Left renal cortex interstitium (tissue), 4 donors: ENCODE measurements at places on chromosomes 2 and 18. TPM values are rescaled to one million over a fixed set of nuclear protein-coding genes. Genes with fewer than 3 reads are reported as not detected.

DNA sequence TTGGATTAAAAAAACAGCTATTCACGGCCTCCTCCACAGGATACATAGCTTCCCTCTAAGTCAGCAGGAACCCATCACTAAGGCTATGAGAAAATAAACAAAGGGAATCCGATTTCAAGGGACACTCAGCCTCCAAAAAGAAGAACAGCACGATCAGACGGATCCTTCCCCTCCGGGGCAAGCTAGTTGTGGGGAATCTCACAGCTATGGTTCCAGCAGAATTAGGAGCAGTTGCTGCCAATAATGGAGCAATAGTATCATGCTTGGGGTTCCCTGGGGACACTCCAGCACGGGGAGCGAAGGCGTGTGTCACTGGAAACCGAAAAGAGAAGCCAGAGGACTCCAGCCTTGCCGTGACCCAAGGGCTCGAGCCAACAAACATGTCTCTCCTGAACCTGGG lies 163.1 kb downstream of the TTC32 start:
- DNase-seq: no peak

DNA sequence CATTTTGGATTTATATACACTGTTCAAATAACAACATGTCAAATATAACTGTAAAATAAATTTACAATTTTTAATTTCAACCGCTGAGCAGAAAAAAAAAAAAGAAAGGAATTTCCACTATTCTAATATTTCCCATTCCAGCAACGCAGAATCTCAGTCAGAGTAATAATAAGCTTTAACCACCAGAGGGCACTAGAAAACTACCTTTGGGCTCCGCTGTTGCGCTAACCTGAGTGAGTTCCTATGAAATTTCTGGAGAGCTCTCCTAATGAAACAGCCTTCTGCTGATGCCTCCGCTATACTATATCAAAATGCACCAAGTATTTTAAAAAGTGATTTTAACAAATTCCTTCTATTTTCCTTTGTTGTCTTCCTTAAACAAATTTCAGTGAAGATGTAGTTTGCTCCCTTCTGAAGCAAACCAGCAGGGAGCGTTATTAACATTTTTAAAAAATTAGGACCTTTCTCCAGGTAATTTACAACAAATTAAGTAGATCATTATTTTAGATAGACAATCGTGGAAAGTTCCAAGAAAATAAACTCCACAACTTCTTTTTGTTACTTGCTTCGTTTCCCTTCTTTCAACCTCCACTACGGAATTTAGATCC lies 23.0 kb downstream of the ERMN start:
- peak; percentile 19 for DNase-seq

DNA sequence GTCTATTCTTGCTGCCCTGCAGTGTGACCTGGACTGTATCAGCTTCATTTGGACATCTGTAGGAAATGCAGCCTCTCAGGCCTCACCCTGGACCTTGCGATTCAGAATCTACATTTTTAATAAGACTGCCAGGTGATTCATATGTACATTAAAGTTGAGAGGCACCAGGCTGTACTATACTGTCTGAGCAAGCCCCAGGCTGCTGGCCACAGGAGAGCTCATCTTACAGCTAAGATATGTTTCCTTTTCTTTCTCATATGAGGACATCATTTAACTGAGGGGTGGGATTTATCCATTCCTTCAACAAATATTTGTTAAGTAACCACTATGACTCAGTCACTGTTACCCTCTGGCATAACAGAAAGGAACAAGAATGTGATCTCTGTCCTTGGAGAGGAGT lies 78.2 kb upstream of the GCFC2 start:
- DNase-seq: no peak

Gene DCDC2C
- polyA plus RNA-seq: 0.17 TPM

Gene LDLRAD4
- 10.3 TPM for polyA plus RNA-seq

DNA sequence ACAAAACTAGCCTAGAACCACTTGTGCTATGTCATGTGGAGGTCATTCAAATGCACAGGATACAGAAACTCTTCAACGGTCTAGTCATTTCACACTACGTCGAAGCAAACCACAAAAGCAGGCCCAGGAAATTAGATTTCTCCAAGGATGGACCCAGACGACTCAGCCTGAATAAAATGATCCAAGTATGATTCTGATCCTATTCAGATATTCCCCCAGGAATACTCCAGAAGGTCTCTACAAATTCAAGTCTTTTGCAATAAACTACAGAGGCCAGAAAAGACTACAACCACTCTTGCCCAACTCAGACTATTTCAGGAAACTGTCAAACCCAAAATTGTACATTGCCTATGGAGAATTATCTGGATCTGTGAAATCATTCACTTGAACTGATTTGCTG lies 422.5 kb downstream of the METTL4 start:
- DNase-seq: no peak
